H9 (cell line): ENCODE measurements at places on chromosomes 11 and 22. TPM values are rescaled to one million over a fixed set of nuclear protein-coding genes. Genes with fewer than 3 reads are reported as not detected.
A peak's percentile ranks its signal among the peaks of the same experiment; 100 is the strongest.

- no peak overlapping the region for H3K27ac ChIP-seq
- no peak overlapping the region for H3K4me3 ChIP-seq
- peaks cover 5% of the 10 kb centered on the region; the same call in 1 of the 2 replicates for H3K27me3 ChIP-seq
- no peaks in the 10 kb centered on the region for H3K4me1 ChIP-seq
Measured at GRCh38 chr22:39149915-39150847, 2.3 kb downstream of the CBX7 start.

ROBO4 gene
- not detected in 2 replicates for total RNA-seq

GRCh38 chr22:42500161-42500835 lies 19.3 kb downstream of the RRP7A start:
- no peaks in the 10 kb centered on the region for H3K4me1 ChIP-seq
- no peaks in the 10 kb centered on the region for H3K36me3 ChIP-seq
- H3K4me3 ChIP-seq, result no peak overlapping the region
- H3K27me3 ChIP-seq, result no peaks in the 10 kb centered on the region
- DNase-seq, result peak; percentile 96
- no peak overlapping the region for H3K27ac ChIP-seq

DNA sequence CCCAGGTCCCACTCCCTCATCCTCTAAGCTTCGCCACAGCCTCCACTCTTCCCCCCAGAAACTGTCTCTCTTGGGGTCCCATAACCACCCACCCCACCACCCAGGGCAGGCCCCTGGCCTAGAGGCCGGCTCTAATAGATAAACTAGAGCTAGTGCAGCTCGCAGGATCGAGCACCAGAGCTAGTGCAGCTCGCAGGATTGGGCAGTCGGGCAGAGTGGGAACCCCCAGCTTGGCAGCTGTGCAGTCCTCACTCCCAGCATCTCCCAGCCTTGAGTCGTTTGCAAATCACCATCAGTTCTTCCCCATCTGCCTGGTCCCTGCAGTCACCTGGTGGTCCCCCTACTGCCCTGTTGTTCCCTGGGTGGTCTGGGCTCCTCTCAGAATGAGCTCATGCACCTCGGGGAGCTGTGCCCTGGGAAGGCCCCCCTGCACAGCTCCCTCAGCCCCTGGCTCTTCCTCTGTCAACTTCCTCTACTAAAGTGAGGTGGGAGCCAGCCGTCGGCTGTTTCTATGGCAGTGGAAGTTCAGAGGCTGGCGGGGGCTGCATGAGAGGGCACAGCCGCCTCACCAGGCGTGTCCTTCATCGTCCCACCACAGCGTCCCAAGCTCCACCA lies 15.5 kb upstream of the SHANK2 start:
- no peaks in the 10 kb centered on the region for H3K36me3 ChIP-seq
- no peaks in the 10 kb centered on the region for H3K4me1 ChIP-seq
- no peaks in the 10 kb centered on the region for H3K27me3 ChIP-seq
- DNase-seq, result no peak
- no peak overlapping the region for H3K27ac ChIP-seq

GGA1 gene
- total RNA-seq, result 56.0 and 61.7 TPM in 2 replicates

DNA sequence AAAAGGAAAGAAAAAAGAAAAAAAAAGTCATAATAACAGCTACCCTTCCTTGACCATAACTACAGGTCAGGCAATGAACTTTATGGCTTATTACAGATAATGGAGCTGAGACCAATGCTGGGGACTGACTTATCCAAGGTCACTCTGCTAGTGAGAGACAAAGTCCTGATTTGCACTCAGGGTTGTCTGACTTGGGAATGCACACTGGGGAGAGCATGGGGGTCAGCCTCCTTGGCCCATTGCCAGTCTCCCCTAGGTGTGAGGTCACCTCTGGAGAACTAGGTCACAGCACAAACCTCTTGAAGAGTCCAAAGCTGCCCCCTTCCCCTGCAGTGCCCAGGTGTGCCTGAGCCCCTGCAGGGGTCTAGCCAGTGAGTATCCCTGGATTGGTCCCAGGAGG lies 5.3 kb upstream of the CDC42EP1 start:
- H3K4me1 ChIP-seq, result peaks cover 7% of the 10 kb centered on the region; the same call in 1 of the 2 replicates
- no peaks in the 10 kb centered on the region for H3K36me3 ChIP-seq
- H3K27me3 ChIP-seq, result no peaks in the 10 kb centered on the region; the same call in 1 of the 2 replicates
- no peak overlapping the region for H3K4me3 ChIP-seq

- DNase-seq, result no peak
- no peaks in the 10 kb centered on the region for H3K36me3 ChIP-seq
- H3K27me3 ChIP-seq, result no peaks in the 10 kb centered on the region
- H3K4me3 ChIP-seq, result no peak overlapping the region
- no peaks in the 10 kb centered on the region for H3K4me1 ChIP-seq
- H3K27ac ChIP-seq, result no peak overlapping the region
Measured at GRCh38 chr11:15275141-15275540, 160.4 kb downstream of the INSC start.

DNA sequence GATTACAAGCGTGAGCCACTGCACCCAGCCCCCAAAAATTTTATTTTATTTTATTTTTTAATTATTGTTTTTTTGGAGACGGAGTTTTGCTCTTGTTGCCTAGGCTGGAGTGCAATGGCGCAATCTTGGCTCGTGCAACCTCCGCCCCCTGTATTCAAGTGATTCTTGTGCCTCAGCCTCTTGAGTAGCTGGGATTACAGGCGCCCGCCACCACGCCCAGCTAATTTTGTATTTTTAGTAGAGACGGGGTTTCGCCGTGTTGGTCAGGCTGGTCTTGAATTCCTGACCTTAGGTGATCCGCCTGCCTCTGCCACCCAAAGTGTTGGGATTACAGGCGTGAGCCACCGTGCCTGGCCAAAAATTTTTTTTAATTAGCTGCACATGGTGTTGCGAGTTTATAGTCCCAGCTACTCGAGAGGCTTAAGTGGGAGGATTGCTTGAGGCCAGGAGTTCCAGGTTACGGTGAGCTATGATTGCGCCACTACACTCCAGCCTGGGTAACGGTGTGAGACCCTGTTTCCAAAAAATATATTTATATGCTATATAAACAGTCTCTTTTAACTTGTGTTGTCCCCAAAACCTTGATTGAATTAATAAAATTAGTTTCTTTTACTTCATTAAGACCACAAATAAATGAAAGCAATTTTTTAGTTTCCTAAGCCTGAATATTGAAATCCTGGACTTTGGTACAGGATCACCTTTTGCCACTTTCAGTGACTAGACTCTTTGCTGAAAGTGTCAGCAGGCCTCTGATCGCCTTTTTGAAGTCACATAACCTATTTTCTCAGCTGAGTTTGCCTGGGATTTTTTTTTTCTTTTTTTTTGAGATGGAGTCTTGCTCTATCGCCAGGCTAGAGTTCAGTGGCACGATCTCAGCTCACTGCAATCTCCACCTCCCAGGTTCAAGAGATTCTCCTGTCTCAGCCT lies 16.2 kb downstream of the ATG13 start:
- no peaks in the 10 kb centered on the region for H3K4me1 ChIP-seq
- no peak overlapping the region for H3K27ac ChIP-seq
- peaks cover 18% of the 10 kb centered on the region for H3K36me3 ChIP-seq
- H3K4me3 ChIP-seq, result no peak overlapping the region
- DNase-seq, result no peak
- no peaks in the 10 kb centered on the region for H3K27me3 ChIP-seq

- H3K36me3 ChIP-seq, result no peaks in the 10 kb centered on the region
- DNase-seq, result peak; percentile 87
- no peak overlapping the region for H3K27ac ChIP-seq
- peak overlapping the region; percentile 81 for H3K4me3 ChIP-seq
- H3K27me3 ChIP-seq, result peaks cover 30% of the 10 kb centered on the region
- H3K4me1 ChIP-seq, result peaks cover 5% of the 10 kb centered on the region
Measured at GRCh38 chr11:8018484-8019313, 31.6 kb downstream of the EIF3F start.

DNA sequence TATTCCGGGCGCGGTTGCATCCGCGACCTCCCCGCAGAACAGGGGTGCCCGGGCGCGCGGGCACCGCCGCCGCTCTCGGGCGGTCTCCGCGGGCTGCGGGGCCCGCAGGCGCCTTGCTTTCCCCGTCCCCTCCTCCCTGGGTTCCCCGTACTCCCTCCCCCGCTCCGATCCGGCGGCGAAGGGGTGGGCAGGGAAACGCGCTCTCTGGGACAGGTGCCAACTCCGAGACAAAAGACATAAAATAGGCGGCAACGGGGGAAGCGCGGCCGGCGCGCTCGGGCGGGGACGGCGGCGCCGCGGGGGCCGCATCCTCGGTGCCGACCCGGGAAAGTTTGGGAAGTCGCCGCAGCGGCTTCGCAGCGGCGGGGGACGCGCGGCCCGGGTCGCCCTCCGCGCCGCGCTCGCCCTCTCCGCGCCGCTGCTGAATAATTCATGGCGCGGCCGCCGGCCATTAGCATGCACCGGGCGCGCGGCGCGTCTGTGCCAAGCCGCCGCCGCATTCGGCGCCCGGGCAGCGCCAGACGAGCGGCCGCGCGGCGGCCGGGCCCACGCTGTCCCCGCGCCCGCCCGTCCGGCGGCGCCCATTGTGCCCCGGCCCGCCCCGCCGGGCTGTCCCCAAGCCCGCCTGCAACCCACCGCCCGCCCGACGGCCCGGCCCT lies 78.7 kb upstream of the PPARA start:
- H3K27ac ChIP-seq, result no peak overlapping the region
- H3K4me3 ChIP-seq, result peak overlapping the region; percentile 87
- DNase-seq, result peak; percentile 57
- 0 out of 3 replicates have a peak, but pooled peaks cover 1% of the 10 kb centered on the region for H3K36me3 ChIP-seq

GRCh38 chr11:7467652-7468051 lies 17.7 kb upstream of the OLFML1 start:
- H3K36me3 ChIP-seq, result no peaks in the 10 kb centered on the region
- H3K27ac ChIP-seq, result no peak overlapping the region
- no peaks in the 10 kb centered on the region for H3K27me3 ChIP-seq
- no peak overlapping the region for H3K4me3 ChIP-seq
- DNase-seq, result no peak
- 0 out of 2 replicates have a peak, but pooled peaks cover 3% of the 10 kb centered on the region for H3K4me1 ChIP-seq

LRRC10B gene
- 0.31 and 0.39 TPM in 2 replicates for total RNA-seq

DNA sequence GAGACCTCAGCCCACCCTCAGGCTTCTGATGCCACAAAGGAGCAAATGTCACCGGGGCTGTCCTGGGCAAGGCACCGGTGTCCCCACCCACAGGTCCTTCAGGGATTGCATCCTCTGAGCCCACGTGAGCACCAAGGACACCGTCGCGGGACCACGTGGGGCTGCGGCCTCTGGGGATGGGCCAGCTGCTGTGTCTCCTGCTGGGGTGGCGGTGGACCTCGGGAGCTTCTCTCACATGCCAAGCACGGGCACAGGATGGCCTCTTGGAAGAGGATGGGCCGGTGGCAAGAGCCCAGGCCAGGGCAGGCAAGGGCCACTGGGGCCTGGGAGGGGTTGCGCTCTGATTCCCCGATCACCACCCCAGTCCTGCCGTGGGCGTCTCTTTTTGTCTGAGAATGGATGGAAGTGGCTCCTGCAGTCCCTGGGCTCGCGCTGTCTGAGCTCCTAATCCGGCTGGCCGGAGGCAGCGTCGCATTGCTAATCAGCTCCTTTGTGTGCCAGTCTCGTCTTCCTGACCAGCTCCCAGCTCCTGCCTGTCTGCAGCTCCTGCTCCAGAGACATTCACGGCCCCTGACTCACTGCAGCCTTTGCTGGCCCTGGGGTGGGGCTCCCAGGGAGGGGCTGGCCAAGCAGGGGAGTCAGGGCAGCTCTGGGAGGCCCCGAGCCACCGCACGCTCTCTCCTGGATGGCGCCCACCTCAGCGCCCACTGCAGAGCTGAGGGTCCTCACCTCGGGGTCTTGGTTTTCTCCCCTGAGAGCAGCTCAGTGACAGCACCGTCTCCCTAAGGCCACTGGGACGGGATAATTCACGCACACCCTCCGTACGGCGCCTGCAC lies 146.7 kb downstream of the CTTN start:
- peaks cover 12% of the 10 kb centered on the region; the same call in 1 of the 2 replicates for H3K4me1 ChIP-seq
- DNase-seq, result peak; percentile 79
- no peak overlapping the region for H3K4me3 ChIP-seq
- H3K27me3 ChIP-seq, result no peaks in the 10 kb centered on the region
- no peak overlapping the region for H3K27ac ChIP-seq
- H3K36me3 ChIP-seq, result no peaks in the 10 kb centered on the region

GRCh38 chr11:953512-953911 lies 27.8 kb downstream of the AP2A2 start:
- H3K27ac ChIP-seq, result no peak overlapping the region
- no peak for DNase-seq
- no peaks in the 10 kb centered on the region for H3K27me3 ChIP-seq

OR9Q2 gene
- not detected in 2 replicates for total RNA-seq

- peaks cover 5% of the 10 kb centered on the region; the same call in 1 of the 2 replicates for H3K4me1 ChIP-seq
- peak; percentile 84 for DNase-seq
Measured at GRCh38 chr11:14974515-14975251, 2.5 kb upstream of the CALCA start.

TRPM5 gene
- total RNA-seq, result 0.09 TPM in 1 of 2 replicates, not detected in the other

GRCh38 chr22:28883917-28884746 lies 760 bp downstream of the ZNRF3 start:
- peak overlapping the region; percentile 89 for H3K4me3 ChIP-seq
- H3K27ac ChIP-seq, result no peak overlapping the region
- peaks cover 10% of the 10 kb centered on the region for H3K4me1 ChIP-seq
- H3K27me3 ChIP-seq, result no peaks in the 10 kb centered on the region
- peak; percentile 66 for DNase-seq

- H3K27ac ChIP-seq, result no peak overlapping the region
- peak; percentile 37 for DNase-seq
- peak overlapping the region; percentile 69 for H3K4me3 ChIP-seq
- no peaks in the 10 kb centered on the region for H3K36me3 ChIP-seq
- no peaks in the 10 kb centered on the region for H3K4me1 ChIP-seq
- H3K27me3 ChIP-seq, result peaks cover 3% of the 10 kb centered on the region; the same call in 1 of the 2 replicates
Measured at GRCh38 chr11:86671531-86672006, 847 bp downstream of the ME3 start.

P4HA3 gene
- total RNA-seq, result not detected in 2 replicates
